ENCODE measurements at places on chromosomes 2 and 18.

DNA sequence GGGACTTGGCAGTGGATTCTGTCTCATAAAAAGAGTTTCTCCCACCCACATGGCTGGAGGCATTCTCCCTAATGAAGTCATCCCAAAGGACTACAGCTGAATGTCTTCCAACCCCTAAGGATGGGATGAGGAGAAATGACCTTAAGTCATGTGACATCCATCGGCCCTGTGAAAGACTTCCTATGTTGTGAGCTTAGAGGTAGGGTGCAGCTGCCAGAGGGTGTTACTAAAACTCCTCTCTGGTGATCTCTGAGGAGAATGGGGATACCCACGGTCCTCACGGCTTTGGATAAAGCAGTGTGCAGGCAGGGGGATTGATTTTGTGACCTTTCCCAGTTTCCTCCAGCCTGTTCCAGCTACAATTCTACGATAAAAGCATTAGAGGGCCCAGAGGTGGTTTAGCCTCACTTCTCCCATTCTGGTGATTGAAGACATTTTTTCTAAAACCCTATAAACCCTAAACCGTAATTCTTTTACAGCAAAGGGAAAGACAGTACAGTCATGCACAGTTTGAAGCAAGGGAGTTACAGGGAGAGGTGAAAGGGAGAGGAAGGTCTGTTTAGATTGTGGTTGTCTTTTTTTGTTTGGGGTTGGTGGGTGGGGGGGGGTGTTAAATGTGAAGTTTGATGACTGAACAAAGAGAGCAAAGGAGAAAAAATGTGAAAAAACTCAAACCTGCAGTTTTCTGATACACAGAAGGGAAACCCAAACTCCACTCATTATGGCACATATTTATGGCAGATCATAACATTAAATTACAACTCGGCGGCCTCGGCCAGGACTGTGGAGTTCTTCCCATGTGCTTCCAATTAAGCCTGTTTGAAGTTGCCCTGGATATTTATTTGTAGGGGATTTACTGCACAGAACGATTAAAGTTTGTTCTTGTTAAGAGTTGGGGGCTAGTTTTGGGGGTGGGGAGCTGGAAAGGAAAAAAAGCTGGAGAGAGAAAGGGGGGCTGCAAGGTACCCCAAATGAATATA, 26.6 kb upstream of the SLC14A2 start:
- no peak for DNase-seq

GRCh38 chr2:74831693-74832530, 2.0 kb upstream of the HK2 start:
- no peak for DNase-seq

GRCh38 chr18:75858754-75859153, 431.3 kb upstream of the SMIM21 start:
- DNase-seq, result no peak

DNA sequence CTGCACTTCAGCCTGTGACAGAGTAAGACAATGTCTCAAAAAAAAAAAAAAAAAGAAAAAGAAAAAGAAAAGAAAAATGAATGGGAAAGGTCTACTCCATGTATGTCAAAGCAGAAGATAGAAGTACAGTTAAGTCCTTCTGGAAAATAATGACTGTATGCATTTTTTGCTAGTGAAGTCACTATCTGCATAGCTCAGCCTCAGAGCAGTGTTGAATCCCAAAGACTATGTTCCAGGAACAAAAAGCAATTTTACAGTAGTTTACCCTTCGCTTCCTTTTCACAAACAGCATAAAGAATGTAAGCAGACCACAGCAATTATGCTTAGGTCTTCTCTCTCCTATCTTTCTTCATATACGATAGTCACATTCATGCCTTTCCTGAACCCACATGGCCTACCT, 497.4 kb downstream of the CMPK2 start:
- no peak for DNase-seq

- no peak for DNase-seq
These were observed 187.4 kb downstream of the BCL2 start for GRCh38 chr18:63131959-63132818.

DNA sequence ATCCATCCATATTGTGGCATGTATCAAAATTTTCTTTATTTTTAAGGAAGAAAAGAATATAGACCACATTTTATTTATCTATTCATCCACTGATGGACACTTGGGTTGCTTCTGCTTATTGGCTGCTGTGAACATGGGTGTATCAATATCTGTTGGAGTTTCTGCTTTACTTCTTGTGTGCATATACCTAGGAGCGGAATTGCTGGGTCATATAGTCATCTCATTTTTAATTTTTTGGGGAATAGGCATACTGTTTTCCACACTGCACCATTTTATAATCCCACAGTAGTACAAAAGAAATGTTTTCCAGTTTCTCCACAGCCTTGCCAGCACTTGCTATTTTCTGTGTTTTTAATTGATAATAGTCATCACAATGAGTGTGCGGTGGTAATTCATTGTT, 197.2 kb downstream of the ACKR3 start:
- DNase-seq, result no peak

DNA sequence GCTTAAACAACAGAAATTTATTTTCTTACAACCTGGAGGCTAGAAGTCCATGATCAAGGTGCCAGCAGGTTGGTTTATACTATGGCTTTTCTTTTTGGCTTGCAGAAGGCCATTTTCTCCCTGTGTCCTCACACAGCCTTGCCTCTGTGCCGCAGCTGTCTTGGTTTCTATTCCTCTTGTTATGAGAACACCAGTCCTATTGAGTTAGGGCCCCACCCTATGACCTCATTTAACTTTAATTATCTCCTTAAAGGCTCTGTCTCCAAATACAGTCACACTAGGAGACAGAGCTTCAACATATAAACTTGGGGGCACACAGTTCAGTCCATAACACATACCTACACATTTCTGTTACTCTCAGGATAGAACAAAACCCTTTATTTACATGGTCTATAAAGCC, 17.3 kb upstream of the RHOB start:
- no peak for DNase-seq

- DNase-seq, result no peak
These were observed 67.9 kb downstream of the DGKD start for GRCh38 chr2:233422050-233422639.

GRCh38 chr2:142865924-142866323, 11.5 kb upstream of the KYNU start:
- DNase-seq, result no peak

DNA sequence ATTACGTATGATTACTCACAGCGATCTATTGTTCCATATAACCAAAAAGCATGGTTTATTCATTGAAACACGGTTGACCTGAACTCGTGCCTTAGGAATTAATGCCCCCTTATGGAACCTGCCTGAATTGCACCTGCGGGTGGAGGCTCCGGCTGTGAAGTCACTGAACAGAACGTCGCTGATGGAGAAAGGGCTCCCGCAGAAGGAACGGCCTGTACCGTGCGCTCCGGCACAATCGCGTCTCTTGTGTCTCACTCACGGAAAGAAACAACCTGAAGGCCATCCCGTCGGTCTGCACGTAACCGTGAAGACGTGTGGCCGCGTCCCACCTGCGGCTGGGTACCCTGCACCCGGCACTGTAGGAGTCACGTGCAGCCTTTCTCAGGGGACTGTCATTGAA, 133.1 kb downstream of the NFATC1 start:
- DNase-seq, result peak; percentile 63

Measured in COR-L47 (cell line).